ENCODE measurements at places on chromosomes 11 and 22.

DNA sequence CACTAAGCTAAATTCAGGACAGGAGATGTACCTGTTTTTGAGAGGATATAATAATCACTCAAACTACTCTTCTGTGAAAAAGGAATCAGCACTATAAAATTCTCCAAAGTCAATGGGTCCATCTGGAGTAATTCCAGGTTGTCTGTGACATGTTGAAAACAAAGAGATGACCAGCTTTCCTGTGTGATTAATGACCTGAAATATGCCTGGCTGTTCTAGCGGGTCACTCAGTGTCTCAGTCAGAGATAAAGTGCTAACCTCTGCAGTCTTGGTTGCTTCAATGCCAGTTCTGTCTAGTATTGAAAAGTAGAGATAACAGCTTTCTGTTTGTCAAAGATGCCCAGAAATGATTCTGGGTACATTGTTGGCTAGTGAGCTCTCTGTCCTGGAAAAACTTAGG lies 722.6 kb upstream of the TENM4 start:
- DNase-seq = no peak

- peak; percentile 64 for DNase-seq
Measured at GRCh38 chr22:41911001-41911611, 3.8 kb downstream of the SHISA8 start.

DNA sequence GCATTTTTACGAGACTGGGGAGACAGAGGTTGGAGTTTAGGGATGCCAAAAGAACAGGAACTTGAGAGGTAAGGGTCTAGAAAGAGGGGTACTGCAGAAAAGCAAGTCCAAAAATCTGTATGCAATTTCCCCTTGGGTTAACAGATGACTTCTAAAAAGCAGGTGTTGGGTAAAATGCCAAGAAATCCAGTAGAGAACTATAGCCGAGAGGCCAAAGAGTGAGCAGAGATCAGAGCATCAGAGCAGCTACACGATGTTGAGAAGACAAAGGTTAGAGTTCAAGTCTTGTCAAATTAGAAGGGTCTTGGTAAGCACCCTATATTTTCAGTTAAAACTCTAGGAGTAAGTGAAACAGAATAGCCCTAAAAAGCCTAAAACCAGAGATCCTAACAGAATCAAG lies 145.2 kb downstream of the FCHSD2 start:
- DNase-seq = no peak

DNA sequence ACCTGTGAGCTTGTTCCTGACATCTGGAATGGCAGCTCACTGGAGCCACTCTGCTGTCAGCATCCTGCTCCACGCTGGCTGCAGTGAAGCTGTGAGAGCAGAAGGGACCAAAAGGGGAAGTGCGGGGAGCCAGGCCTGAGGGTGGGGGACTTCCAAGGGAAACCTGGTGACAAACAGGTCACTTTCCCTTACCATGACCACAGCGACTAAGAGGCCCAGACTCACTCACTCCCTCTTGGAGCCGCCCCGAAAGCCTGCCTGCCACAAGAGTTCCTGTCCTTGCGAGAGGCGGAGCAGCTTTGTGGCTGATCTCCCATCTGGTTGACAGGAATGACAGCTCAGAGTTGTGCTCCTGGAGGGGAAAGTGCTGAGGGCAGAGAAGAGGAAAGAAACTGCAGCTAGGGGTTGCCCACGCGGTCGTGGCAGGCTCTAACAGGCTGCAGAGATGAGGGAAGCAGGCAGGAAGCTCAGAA lies 183.8 kb upstream of the NTM start:
- peak; percentile 82 for DNase-seq

DNA sequence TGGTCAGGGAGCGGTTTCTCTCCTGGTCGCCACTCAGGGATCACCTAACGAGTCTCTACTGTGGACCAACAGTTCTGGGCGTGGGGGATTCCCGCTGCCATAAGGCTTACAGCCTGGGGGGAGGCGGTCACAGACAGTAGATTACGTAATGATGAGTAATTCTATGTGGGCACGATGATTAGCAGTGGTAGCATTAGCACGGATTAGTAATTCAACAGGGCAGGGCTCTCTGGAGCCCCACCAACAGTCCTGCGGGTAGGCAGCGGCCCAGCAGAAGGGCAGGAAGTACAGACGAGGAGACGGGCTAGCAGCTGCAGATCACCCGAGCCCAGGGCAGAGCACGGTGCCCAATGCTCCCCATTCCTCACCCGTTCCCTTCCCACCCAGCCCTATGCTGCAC lies 3.6 kb downstream of the SHISAL1 start:
- DNase-seq = no peak

GRCh38 chr22:17217179-17217578 lies 2.1 kb downstream of the ADA2 start:
- DNase-seq = peak; percentile 73

- DNase-seq = no peak
Measured at GRCh38 chr11:68043029-68043348, 4.2 kb downstream of the TCIRG1 start.

DNA sequence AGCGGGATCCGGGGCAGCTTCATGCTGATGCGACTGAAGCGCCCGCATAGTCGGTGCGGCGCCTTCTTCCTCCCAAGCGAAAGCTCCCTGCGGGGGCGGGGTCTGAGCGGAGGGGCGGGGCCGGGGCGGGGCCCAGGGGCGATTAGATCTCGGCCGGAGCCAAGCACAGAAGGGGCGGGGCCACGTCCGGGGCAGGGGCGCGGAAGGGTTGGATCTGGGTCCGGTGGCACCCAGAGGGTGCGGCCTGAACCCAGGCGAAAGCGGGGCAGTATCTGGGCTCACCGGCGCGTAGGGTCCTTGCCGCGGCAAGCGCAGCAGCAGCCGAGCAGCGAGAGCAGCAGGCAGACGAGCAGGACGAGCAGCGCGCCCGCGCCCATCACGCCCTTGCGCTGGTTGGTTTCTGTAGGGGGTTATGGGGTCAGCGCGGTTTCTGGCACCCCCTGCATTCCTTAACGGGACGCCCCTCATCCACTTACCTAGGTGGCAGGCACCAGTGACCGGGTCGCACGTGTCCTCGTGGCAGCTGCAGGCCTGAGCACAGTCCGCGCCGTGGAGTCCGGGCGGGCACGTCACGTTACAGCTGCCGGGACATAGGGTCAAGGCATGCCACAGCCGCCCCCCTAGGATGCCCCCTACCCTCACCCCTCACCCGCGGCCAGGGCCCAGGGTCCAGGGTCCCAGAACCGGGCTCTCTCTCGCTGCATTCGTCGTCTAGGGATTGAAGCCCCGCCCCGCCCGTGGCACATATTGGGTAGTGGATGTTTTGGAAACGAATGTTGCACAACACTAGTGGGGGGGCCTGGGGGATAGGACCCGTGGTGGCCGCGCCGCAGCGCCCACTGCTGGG lies 8.1 kb downstream of the SCARF2 start:
- peak; percentile 96 for DNase-seq

GRCh38 chr11:123704341-123704740 lies 37.1 kb downstream of the ZNF202 start:
- DNase-seq = no peak

DNA sequence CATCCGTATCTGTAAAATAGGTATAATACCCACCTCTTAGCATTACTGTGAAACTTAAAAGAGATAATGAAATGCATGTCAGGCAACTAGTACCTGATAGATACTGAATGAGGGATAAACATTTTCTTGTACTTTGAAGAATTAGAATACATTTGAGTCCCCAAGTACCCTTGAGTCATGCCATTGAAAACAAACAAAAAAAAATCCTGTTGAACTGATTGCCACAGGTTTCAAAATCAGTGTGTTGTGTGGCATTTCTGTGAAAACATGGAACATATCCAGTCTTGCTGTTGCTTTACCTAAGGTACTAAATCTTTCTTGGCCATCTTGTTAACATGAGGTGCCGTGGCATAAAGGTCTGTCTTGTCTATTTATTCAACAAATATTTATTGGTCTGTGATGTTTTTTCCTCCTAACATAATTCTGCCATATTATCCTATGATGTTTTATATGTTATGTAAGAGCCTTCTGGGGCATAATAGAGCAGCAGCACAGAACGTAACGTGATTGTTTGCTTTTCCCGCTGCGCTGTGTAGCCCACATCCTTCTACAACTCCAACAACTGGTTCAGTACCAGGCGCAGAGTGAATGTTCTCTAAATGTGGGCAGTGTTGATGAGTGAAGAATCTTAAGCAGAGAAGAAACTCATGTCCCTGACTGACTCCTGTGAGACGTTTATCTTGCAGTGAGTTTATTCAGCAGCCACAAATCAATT lies 79.3 kb upstream of the RAB1B start:
- DNase-seq = no peak

DNA sequence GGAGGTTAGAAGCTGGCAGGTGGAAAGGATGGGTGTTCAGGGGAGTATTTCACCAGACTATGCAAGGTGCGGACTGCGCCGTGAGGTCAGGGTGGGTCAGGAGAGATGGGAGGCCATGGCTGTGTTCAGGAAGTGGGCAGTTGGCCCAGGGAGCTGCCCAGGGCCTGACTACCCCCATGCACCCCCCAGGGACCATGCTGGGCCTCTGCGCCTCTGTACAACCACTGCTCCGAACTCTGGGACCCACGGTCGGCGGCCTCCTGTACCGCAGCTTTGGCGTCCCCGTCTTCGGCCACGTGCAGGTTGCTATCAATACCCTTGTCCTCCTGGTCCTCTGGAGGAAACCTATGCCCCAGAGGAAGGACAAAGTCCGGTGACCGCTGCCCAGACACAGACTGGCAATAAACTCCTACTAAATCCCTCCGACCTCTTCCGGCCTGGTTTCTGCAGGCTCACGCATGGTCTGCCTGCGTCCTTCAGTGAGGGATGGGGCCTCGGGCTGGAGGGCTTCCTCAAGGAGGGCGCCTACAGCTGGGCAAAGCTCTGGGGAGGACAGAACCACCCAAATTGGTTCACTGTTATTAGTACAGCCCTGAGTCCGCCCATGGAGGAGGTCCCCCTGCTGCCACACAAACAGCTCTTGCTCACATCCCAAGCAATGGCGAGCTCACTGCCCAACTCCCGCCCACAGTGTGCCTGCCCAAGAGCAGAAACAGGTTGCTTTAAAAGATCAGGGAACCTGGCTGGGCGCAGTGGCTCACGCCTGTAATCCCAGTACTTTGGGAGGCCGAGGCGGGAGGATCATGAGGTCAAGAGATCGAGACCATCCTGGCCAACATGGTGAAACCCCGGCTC lies 4.2 kb downstream of the PHLDA2 start:
- DNase-seq = no peak

DNA sequence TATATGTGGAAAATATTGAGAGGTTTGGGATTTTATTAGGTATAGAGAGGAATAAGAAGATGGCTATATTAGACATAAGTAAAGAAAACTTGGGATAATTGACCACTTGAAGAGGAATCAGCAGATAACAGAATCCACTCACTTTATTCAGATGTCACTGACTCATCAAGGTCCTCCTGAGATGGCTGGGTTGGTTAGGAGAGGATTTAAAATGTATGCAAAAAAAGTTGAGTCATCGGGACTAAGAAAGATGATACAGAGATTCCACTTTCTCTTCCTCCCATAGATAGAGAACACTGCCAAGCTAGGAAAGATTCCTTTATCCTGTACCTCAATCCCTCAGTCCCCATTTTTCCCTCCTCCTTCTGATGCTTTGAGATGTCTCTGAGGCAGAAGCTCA lies at the start of gene OR6A2:
Gene OR6A2 (minus strand): TSS at position 288 of the 400 bp plus-strand sequence. CDS start 3,981 bp downstream, outside the sequence.
- no peak for DNase-seq

DNA sequence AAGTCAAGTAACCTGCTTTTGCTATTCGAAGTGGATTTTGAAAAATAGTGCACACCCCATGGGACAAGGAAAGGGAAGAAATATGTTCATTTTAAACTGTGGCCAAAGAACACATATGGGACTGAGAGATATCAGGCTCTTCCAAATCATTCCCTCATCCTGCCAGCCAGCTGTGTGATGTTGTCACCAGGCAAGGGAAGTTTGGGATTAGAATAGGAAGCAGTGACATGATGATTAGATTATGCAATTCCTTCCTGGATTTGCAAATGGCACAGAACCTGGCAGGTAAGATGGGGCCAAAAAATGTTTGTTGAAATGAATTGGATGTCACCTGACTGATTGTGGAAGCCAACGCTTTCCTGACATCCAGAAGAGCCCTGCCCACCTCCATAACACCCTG lies 4.9 kb upstream of the SCN3B start:
- DNase-seq = no peak

- no peak for DNase-seq
Measured at GRCh38 chr11:3671334-3672254, at the start of gene CHRNA10. CHRNA10 (minus strand) TSS chr11:3671384; CDS start chr11:3671312, 72 bp downstream.

DNA sequence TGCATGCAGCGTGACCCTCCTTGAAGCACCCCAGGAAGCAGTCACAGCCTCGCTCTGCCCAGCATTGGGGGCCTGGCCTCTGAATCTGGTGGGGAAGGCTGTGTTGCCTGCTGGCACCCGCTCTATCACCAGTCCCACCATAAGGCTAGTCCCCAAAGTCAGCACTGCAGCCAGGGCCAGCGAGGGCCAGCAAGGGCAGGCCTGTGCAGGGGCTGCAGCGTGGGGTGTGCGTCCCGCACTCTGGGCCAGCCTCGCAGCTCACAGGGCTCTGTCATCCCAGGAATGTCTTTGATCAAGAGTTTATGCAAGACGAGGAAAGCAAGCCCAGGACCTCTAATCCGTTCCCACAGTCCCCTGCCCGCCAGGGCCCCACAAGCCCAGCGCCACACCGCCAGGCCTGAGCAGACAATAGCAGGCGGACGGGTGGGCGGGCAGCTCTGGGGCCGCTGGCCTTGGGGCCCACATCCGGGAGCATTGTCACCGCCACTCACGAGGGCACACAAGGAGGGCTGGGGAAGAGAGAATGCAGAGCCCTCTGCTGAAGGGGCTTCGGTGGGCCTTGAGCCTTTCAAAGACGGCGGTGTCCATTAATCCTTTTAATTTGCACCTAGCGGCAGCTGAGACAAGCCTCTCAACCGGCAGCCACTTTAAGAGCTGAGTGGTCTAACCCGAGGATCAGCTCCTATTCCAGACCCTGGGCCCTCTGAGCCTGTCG lies 17.1 kb downstream of the LTO1 start:
- DNase-seq = peak; percentile 95

- DNase-seq = no peak
Measured at GRCh38 chr11:78209478-78209877, 20.8 kb downstream of the USP35 start.

DNA sequence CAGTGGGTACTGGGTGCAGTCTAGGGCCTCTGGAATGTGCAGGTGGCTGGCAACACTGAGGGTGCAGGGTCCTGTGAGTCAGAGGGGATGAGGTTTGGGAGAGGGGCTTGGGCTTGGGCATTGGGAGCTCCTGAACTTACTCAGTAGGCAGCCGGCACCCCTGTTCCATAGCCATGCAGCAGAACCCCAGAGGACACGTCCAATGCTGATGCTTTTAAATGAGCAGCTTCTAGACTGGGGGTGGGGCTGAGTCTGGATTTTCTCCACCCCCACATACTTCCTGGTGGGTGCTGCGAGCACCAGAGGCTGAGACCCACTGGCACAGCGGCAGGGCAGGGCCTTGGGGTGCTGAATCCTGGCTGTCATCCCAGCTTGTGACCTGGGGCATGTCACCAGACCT lies 71.4 kb downstream of the ARHGAP8 start:
- peak; percentile 23 for DNase-seq

GRCh38 chr22:46003271-46004091 lies 26.5 kb upstream of the WNT7B start:
- no peak for DNase-seq
